ENCODE measurements at places on chromosomes 5 and 9.

- H3K36me3 ChIP-seq = no peaks in the 10 kb centered on the region
- peak; percentile 53 for DNase-seq
- H3K27me3 ChIP-seq = no peaks in the 10 kb centered on the region
- no peak overlapping the region for H3K4me3 ChIP-seq
- H3K4me1 ChIP-seq = peaks cover 9% of the 10 kb centered on the region
These were observed 24.3 kb upstream of the RASGRF2 start for GRCh38 chr5:80935811-80936385.

DNA sequence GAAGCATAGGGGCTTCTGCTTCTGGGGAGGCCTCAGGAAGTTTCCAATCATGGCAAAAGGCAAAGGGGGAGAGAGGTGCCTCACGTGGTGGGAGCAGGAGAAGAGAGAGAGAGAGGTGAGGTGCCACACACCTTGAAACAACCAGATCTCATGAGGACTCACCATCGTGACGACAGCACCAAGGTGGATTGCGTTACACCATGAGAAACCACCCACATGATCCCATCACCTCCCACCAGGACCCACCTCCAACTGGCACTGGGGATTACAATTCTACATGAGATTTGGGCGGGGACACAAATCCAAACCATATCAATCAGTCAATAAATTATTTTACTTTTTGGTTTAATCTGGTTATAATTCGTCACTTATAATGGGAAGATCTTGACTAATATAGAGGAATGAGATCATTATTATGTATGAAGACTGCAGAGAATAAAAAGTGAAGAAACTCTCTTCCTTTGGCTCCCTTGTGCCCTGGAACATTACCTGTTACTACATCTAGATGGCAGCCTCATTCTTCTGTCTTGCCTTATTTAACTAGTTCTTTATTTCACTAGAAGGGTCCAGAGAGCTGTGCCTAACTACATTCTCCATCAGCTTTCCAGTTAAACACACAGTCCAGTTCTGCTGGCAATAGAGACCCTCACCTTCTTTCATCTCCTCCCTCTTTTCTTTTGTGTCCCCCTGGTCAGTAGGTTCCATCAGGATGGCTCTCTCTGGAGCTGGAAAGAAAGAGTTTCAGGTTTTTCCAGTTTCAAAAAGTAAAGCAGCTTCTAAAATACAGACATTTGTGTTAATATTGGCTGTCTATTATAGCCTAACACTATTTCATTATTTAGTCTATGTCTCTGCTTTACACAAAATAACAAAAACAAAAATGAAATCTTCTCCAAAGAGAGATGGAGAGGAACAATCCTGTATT, 21.7 kb upstream of the SPINK7 start:
- H3K4me1 ChIP-seq = no peaks in the 10 kb centered on the region
- no peak overlapping the region for H3K27ac ChIP-seq
- no peaks in the 10 kb centered on the region for H3K27me3 ChIP-seq
- H3K4me3 ChIP-seq = no peak overlapping the region

DNA sequence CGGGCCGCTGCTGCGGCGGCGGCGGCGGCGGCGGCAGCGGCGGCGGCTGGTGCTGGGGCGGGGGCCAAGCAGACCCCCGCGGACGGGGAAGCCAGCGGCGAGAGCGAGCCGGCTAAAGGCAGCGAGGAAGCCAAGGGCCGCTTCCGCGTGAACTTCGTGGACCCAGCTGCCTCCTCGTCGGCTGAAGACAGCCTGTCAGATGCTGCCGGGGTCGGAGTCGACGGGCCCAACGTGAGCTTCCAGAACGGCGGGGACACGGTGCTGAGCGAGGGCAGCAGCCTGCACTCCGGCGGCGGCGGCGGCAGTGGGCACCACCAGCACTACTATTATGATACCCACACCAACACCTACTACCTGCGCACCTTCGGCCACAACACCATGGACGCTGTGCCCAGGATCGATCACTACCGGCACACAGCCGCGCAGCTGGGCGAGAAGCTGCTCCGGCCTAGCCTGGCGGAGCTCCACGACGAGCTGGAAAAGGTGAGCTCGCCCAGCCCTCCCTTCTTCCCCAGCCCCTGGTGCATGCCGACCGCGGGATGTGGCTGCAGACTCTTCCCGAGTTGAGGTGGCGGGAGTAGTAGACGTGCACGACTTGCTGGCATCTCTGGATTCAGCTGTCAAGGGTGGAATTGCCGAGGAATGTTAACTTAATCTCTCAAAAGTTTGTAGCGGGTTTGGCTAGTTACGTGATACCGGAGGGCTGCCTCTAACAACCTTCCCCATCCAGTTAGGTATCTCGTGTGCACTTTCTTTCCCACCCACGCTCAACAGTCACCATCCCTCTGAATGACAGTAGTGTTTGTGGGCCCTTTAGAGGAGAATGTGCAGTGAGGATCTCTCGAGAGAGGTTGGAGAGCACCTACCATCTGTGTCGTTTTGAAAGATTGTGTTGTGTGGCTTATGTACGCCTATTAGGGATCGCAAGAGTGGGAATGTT, 932 bp downstream of the SLC12A2 start:
- DNase-seq = peak; percentile 71
- peak overlapping the region; percentile 70 for H3K27ac ChIP-seq
- no peaks in the 10 kb centered on the region for H3K27me3 ChIP-seq
- peaks cover 51% of the 10 kb centered on the region for H3K4me1 ChIP-seq

DNA sequence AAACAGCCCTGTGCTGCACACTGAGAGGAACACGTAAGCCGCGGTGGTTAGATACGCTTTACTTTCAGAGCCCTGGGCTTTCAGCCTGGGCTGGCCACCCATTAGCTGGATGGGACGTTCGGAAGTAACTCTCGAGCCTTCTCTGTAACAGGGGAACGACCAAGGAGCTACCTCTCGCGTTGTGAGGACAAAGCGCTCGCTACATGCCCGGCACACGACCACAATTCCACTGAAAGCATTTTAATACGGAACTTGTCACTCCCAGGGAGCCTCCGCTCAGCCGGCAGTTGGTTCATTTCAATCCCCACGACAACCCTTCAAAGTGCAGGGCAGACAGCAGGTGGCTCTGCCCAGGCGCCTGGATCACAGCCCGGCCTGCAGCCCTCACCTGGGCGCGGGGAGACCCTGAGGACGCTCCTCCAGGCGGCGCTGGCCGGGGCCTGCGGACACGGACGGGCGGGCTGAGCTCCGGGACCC, 368 bp downstream of the SURF1 start:
- peaks cover 16% of the 10 kb centered on the region for H3K36me3 ChIP-seq
- H3K4me3 ChIP-seq = peak overlapping the region; percentile 93
- DNase-seq = peak; percentile 55
- no peak overlapping the region for H3K27ac ChIP-seq
- H3K27me3 ChIP-seq = no peaks in the 10 kb centered on the region

DNA sequence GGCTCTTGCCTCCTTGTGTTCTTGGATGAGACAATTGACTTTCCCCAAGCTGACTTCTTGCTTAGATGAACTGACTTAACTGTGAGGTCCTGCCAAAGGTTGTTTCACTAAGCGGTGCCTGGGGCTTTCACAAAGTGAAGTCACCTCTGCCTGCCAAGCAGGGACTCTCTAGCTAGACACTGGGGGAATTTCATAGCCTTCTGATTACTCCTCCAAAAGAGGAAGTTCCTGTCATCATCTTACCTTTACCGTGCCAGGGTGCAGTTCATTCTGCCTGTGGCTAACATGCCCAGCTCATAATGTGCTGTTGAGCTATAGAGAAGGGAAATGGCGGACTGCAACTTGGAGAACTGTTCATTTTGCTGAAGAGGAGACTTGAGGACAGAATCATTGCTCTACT, 472.0 kb upstream of the WWC1 start:
- DNase-seq = no peak
- no peak overlapping the region for H3K27ac ChIP-seq
- H3K4me3 ChIP-seq = no peak overlapping the region
- H3K27me3 ChIP-seq = no peaks in the 10 kb centered on the region
- no peaks in the 10 kb centered on the region for H3K36me3 ChIP-seq

- no peak overlapping the region for H3K27ac ChIP-seq
- H3K27me3 ChIP-seq = no peaks in the 10 kb centered on the region
- no peak for DNase-seq
- no peaks in the 10 kb centered on the region for H3K4me1 ChIP-seq
These were observed 89.6 kb downstream of the MUSK start for GRCh38 chr9:110758201-110758600.

DNA sequence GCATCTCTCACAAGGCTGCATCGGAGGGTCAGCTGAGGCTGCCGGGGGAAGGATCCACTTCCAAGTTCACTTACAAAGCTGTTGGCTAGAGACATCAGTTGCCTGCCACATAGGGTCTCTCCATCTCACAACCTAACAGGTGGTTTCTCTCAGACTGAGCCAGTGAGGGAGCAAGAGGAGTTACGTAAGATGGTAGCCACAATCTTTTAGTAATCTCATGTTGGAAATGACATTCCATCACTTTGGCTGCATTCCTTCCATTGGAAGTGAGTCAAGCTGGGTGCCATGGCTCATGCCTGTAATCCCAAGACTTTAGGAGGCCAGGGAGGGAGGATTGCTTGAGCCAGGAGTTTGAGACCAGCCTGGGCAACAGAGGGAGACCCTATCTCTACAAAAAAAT, 7.4 kb upstream of the GRK6 start:
- no peaks in the 10 kb centered on the region for H3K4me1 ChIP-seq
- no peak overlapping the region for H3K27ac ChIP-seq
- no peak overlapping the region for H3K4me3 ChIP-seq
- no peaks in the 10 kb centered on the region for H3K36me3 ChIP-seq

DNA sequence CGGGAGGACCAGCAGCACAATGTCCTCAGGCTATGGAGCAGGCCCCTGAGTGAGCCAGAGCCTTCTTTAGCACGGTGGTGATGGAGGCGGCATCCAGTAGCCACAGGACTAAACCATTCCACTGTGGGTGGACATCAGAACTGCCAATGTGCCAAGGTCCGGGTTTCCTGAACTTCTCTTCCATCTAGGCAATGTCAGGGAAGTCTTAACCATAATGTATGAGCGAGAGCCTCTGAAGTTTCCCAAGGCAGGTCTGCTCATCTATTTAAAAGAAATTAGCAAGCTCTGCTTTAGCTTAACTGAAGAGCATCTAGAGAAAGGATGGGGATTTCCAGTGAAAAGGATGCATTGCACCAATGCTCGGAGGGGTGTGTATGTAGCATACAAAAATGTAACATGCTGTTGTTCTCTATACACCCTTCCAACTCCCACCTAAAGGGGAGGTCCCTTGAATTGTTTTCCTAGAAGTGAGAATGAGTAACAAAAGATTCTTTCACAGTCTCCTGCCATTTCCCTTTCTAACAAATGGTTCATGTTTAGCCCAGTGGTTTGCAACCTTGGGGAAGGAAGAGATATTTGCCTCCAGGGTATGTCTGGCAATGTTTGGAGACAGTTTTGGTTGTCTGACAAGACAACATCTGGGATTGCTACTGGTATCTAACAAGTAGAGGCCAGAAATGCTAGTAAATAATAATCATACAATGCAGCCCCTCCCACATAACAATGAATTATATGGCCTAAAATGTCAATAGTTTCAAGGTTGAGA, 6.1 kb upstream of the RXFP3 start:
- no peaks in the 10 kb centered on the region for H3K36me3 ChIP-seq
- no peaks in the 10 kb centered on the region for H3K27me3 ChIP-seq
- no peak overlapping the region for H3K4me3 ChIP-seq
- no peak overlapping the region for H3K27ac ChIP-seq
- DNase-seq = no peak

- H3K4me3 ChIP-seq = no peak overlapping the region
- DNase-seq = no peak
- no peak overlapping the region for H3K27ac ChIP-seq
- H3K4me1 ChIP-seq = peaks cover 20% of the 10 kb centered on the region
- no peaks in the 10 kb centered on the region for H3K27me3 ChIP-seq
These were observed 26.6 kb downstream of the DPYSL3 start for GRCh38 chr5:147483188-147483790.

GRCh38 chr9:129327552-129328328, 149.7 kb upstream of the IER5L start:
- no peaks in the 10 kb centered on the region for H3K4me1 ChIP-seq
- no peaks in the 10 kb centered on the region for H3K36me3 ChIP-seq
- peaks cover 4% of the 10 kb centered on the region for H3K27me3 ChIP-seq
- DNase-seq = no peak
- no peak overlapping the region for H3K27ac ChIP-seq
- no peak overlapping the region for H3K4me3 ChIP-seq

- no peaks in the 10 kb centered on the region for H3K36me3 ChIP-seq
- H3K27me3 ChIP-seq = no peaks in the 10 kb centered on the region
- DNase-seq = no peak
- no peak overlapping the region for H3K27ac ChIP-seq
These were observed 40.6 kb downstream of the IRX2 start for GRCh38 chr5:2710910-2711309.

All from Karpas-422 (cell line).